Lower lobe of right lung (tissue), 2 donors: ENCODE measurements at places on chromosomes 1 and 21.

DNA sequence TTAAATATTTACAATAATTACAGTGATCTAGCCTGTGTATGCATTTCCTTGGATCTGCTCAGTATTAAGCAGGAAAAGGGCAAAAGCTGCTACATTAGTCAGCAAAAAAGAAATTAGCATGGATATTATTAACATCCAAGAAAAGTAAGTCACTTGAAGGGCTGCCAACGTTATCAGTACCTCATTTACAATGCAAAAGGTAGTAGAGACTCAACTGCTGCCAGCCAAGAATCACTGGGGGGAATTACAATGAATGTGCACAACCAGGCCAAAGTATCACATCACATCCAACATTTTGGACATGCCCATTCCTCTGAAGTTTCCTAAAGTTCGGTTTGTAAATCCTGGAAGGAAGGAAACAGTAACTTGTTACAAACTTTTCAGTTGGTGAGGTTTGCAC lies 1.9 kb downstream of the CNN3 start:
- DNase-seq: no peak

- DNase-seq: no peak
Measured at GRCh38 chr1:78676347-78676982, 26.8 kb downstream of the IFI44 start.

DNA sequence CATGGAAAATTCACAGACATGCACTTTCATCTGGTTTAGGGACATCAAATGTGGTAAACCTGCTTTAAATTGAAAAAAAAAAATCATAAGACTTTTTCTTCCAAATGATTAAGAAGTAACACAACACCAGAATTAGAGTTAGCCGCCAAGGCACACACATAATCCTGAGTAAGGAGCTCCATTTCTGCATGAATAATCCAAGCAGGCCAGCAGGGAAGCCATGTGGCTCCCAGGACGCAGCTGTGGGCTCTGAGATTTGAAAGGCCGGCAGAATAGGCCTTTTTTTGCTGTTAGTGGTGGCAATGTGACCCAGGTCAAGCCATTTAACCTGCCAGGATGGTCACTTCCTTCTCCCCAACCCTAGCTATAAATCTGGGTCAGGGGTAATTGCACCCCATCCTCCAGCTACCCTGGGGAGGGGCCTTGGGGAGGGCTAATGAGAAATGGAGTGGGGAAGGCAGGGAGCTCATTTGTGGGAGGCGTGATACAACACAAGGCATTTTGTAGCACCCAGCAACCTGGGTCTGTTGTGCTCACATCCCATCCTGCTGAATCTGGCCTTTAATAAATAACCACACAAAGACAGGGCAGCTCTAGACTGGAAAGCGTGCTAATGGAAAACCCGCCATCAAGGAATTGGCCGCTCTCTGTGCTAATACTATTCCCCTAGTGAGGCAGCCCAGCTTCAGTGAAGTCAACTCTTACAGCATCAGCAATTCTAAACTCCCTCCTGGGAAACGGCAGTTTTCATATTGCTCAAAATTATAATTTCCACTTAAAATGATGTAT lies 178.5 kb downstream of the RHOU start:
- no peak for DNase-seq

- no peak for DNase-seq
Measured at GRCh38 chr1:29462096-29462495, 225.8 kb downstream of the PTPRU start.

GRCh38 chr1:160178731-160179130 lies 11.6 kb upstream of the CASQ1 start:
- DNase-seq: no peak

GRCh38 chr1:36212782-36213181 lies 11.5 kb upstream of the THRAP3 start:
- DNase-seq: no peak

- DNase-seq: peak; percentile 58
Measured at GRCh38 chr1:2230781-2231531, 2.8 kb downstream of the SKI start.

GRCh38 chr1:34511802-34512201 lies 243.0 kb upstream of the GJB5 start:
- no peak for DNase-seq

- DNase-seq: no peak
Measured at GRCh38 chr1:18444563-18444962, 36.2 kb upstream of the KLHDC7A start.

DNA sequence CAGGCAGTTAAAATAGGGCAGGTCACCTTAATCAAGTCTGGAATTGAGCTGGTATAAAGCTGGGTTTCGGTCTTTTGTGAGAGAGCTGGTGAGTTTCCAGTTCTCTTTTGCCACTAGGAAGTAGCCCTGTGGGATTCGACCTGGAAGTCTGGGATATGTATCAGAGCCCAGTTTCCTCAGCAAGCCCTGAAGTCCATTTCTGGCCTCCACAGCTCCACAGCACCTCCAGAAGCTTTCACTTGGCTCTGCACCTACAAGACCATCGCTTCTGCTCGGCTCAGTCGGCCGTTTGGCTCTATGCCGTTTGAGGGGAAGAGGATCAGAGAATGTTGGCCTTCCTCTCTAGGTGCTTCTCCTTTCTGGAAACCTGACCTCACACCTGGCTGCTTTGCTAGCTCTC lies 148.0 kb downstream of the GALNT2 start:
- no peak for DNase-seq

- no peak for DNase-seq
Measured at GRCh38 chr1:25766721-25767436, 33.1 kb upstream of the SELENON start.

- DNase-seq: no peak
Measured at GRCh38 chr1:84773195-84773594, 82.9 kb upstream of the SSX2IP start.

- DNase-seq: no peak
Measured at GRCh38 chr1:84836145-84836544, 56.9 kb downstream of the LPAR3 start.

- DNase-seq: no peak
Measured at GRCh38 chr1:230261928-230262650, 164.0 kb downstream of the PGBD5 start.

DNA sequence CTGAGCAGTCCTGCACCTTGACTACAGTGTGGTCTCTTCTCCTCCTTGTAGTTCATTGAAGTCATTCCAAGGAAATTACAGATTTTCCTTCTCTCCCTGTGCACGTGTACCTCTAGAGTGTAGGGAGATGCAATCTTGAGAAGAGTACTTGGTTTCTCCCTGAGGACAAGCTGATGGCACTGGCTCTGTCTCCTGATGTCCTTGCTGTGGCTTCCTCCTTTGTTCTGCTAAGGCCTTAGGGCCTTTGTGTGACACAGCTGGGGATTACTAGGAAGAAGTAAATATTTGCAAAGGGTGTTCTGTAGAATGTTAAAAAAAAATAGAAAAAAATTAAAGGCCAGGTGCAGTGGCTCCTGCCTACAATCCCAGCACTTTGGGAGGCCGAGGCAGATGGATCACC lies 66.2 kb upstream of the APOBEC4 start:
- no peak for DNase-seq

DNA sequence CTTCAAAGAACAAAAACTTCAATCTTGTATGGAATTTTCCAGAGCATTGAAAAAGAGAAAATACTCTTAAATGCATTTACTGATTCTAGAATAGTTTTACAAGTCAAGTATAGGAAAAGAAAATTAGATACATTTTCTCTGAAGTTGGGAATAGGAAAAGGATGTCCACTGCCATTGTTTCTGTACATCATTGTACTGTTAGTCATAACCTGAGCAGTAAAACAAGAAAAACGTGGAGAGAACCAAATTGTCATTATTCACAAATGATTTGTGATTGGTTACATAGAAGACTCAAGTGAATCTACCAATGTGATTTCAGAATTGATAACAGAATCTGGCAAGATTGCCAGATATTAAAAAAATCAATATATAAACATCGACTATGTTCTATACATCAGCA lies 27.4 kb downstream of the PRKACB start:
- no peak for DNase-seq

GRCh38 chr1:221272940-221273339 lies 393.7 kb downstream of the HLX start:
- no peak for DNase-seq

- DNase-seq: no peak
Measured at GRCh38 chr1:241736387-241736786, 84.3 kb downstream of the WDR64 start.
